ENCODE measurements at places on chromosomes 1 and 21. TPM values are rescaled to one million over a fixed set of nuclear protein-coding genes. Genes with fewer than 3 reads are reported as not detected.

Gene FUCA1
- polyA plus RNA-seq = 15.8 TPM

Gene CATSPER4
- polyA plus RNA-seq = not detected

Gene C1orf35
- polyA plus RNA-seq = 20.0 TPM

DNA sequence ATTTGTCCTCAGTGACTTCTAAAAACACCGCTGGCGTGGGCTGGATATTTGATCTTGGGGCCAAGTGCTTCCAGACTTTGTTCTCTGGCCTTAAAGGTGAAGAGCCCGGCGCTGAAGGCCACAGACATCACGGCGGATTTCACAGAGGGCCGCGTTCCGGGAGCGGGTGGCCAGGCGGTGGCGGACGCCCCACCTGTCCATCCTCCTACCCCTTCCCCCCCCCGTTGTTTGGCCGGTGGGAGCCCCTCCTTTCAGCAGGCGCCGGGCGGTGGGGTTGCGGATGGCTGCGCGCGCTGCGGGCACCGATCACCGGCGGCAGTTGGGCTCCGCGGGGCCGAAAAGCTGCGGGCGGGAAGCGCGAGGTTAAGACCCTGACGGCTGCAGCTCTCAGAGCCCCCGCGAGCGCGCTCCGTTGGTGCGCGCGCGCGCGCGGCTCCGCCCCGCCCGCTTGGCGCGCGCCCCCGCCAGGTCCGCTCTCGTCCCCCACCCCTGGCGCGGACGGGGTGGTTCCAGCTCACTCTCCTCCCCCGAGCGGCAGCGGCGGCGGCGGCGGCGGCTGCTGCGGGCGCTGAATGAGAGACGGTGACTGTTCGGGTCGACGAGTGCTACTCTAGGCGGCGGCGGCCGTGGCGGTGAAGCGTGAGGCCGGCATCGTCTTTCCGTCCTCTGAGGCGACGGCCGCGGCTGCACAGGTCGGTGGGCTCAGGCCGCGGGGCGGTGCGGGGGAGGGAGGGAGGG lies at the start of gene RALGPS2:
Gene RALGPS2 (plus strand): TSS at position 517 of the 738 bp plus-strand sequence. CDS start 51,521 bp downstream, outside the sequence.
- DNase-seq = peak; percentile 62

Gene ABCA4
- polyA plus RNA-seq = not detected

Gene DMRTA2
- polyA plus RNA-seq = not detected

Gene C1QTNF12
- polyA plus RNA-seq = 0.31 TPM

Gene CA6
- polyA plus RNA-seq = 0.35 TPM

DNA sequence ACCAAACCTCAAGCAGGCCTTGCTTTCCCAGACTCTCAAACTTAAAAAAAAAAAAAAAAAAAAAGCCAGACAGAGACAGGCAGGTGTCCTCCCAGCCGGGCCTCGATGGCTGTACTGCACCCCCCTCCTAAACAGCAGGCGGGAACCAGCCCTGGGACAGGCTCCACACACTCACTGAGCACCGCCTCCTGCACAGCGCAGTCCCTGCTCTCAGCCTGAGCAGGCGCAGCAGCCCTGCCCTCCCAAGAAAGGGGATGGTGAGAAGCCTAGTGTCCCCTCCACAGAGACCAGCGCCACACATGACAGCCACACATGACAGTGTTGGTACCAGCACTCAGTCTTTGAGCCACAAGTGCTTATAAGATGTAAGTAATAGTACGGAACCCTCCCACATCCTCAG lies 11.9 kb downstream of the MX2 start:
- no peak for DNase-seq

GRCh38 chr21:26751305-26751704 lies 93.9 kb downstream of the ADAMTS1 start:
- no peak for DNase-seq

DNA sequence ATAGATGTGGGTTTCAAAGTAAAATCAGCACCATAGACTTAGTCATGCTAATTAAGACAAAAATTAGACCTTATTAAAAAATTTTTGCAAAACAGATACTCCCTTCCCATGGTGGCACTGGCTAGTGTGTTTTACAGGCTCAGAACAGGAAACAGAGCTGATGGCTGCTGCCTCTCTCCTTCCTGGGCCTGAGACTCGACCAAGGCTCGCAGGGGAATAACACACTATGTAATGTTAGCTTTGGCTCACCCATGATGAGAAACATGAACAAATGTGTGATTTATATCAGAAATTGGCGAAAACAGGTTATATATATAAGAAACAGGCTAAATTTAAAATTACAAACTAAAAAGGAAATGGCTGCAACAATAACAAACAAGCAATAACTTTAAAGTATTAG lies 50.7 kb downstream of the ERG start:
- DNase-seq = no peak

DNA sequence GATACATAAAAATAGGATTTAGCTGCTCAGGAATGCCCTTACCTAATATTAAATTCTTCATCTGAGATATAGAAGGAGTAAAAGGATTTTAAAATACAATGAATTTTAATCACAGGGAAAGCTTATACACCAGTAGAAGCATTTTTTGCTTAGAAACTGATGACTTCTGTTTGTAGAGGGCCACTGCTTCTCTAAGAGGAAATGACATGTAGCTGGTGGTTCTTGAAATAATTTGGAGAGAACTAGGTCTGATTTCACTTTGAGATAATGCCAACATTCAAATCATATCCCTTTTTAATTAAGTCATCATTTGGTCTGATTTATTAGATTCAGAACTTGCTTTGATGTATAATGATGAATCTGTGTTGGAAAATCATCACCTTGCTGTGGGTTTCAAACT lies 166.6 kb upstream of the SGIP1 start:
- no peak for DNase-seq

Gene RABGGTB
- 13.6 TPM for polyA plus RNA-seq

GRCh38 chr1:16244650-16245285 lies 7.8 kb upstream of the CPLANE2 start:
- no peak for DNase-seq

Gene TBX19
- polyA plus RNA-seq = 2.5 TPM

Gene GLIS1
- not detected for polyA plus RNA-seq

- DNase-seq = no peak
Measured at GRCh38 chr1:178093951-178094738, at the start of gene RASAL2. TSS of gene RASAL2 (plus strand) at chr1:178094104. CDS start at chr1:178094493, 389 bp downstream.

GRCh38 chr1:64474665-64475439 lies 4.9 kb downstream of the CACHD1 start:
- DNase-seq = no peak

GRCh38 chr21:21046063-21046462 lies 47.9 kb downstream of the NCAM2 start:
- DNase-seq = no peak

DNA sequence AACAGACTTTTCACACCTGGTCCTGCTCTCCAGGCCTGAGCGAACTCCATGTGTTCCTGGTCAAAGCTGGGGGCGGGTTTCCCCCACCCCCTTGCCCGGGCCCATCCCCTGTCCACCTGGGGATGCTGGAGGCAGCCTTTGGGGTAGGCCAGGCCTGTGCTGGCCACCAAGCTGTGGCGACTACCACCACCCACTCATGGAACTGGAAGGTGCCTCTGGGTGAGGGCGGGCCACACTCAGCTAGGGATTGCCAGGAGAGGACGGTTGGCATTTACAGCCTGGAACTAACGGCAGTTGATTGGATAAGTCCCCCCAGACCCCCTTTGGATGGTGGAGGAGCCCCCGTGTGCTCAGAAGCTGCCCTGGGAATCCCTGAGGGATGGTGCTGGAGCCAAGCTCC lies 7.9 kb downstream of the S100B start:
- no peak for DNase-seq

DNA sequence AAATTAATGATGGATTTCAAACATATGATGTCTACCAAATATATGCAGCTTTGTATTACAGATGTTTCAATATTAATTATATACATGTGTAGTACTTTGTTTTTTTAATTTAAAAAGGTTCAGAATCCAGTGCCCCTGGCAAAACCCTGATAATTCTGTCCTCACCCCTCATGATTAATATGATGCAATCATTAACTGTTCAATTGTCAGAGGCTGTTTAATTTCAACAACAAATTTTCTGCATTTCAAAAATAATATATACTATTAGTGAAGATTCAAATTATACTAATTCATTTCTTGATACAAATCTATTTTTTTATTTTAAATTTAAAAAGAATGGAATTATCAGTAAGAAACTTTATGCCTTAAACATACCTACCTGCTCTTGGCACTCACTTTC lies 162.6 kb downstream of the HHIPL2 start:
- DNase-seq = no peak

DNA sequence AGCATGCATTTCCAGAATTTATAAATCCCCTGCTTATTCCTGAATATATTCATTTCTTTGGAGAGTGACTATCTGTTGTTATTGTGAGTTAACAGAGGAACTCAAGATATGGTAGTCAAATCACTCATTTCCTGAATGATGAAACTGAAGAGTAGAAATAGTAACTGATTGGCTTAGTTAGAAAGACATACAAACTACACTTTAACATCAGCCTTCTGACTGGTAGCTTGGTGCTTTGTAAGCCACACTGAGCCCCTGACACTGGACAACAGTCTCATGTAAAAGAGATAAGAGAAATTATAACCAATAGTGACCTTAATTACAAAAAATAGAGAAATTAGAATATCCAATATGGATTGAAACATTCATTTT lies 4.8 kb downstream of the GBP7 start:
- no peak for DNase-seq

Gene S100A2
- polyA plus RNA-seq = 1.7 TPM

DNA sequence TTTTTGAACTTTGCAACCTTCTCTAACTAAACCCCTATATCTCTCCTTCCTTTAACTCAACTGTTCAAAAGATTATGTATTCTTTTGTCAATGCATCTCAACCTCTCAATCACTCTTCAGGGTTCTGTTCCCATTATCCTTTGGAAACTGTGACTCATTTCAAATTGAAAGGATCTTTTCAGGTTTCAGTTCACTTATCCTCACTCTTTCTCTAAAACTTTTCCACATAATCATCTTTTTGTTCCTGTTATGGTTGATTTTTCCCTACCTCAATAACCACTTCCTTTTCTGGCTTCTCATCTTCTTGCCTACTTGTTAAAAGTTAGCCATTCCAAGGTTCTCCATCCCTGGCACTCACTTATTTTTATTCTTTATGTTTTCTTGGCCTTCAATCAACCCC lies 56.2 kb upstream of the NUF2 start:
- no peak for DNase-seq

DNA sequence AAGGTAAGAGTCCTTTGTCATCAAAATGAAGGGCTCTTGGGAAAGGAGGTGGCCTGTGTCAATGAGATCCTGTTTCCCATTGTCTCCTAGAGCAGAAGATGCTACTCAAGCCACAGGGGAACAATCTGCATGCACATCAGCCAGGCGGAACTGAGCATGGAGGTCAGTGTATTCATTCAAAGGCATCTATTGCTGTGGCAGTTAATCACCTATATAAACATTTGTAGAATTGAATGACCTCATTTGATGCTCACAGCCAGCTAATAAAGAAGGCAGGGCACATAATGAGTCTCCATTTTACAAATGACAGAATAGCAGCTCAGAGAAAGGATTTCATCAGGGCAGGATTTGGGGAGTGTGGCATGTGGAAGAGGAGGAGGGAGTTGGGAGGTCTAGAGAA lies 5.7 kb upstream of the FYB2 start:
- DNase-seq = no peak

Gene AADACL3
- polyA plus RNA-seq = not detected

GRCh38 chr1:119878171-119878570 lies 18.1 kb downstream of the ADAM30 start:
- no peak for DNase-seq

Gene NTMT2
- polyA plus RNA-seq = not detected

- DNase-seq = no peak
Measured at GRCh38 chr1:53111693-53112092, 30.7 kb downstream of the SLC1A7 start.

GRCh38 chr1:213250446-213250845 lies 199.4 kb downstream of the RPS6KC1 start:
- no peak for DNase-seq

Gene LCE2C
- polyA plus RNA-seq = not detected

DNA sequence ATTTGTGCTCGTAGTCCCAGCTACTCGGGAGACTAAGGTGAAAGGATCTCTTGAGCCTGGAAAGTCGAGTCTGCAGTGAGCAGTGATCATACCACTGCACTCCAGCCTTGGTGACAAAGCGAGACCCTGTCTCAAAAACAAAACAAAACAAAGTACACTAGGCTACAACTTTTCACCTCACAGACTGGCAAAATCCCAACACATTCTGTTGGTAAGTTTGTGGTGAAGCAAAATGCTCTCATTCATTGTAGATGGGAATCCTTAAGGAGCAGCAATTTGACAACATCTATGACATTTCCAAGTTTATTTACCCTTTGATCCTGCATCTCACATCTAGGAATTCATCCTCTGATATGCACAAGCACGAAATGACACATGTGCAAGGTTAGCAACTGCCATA lies 20.2 kb upstream of the SLC1A7 start:
- no peak for DNase-seq

- DNase-seq = no peak
Measured at GRCh38 chr1:153361480-153362109, 3.9 kb downstream of the S100A9 start.

GRCh38 chr1:173205146-173206051 lies 1.7 kb downstream of the TNFSF4 start:
- DNase-seq = peak; percentile 52

DNA sequence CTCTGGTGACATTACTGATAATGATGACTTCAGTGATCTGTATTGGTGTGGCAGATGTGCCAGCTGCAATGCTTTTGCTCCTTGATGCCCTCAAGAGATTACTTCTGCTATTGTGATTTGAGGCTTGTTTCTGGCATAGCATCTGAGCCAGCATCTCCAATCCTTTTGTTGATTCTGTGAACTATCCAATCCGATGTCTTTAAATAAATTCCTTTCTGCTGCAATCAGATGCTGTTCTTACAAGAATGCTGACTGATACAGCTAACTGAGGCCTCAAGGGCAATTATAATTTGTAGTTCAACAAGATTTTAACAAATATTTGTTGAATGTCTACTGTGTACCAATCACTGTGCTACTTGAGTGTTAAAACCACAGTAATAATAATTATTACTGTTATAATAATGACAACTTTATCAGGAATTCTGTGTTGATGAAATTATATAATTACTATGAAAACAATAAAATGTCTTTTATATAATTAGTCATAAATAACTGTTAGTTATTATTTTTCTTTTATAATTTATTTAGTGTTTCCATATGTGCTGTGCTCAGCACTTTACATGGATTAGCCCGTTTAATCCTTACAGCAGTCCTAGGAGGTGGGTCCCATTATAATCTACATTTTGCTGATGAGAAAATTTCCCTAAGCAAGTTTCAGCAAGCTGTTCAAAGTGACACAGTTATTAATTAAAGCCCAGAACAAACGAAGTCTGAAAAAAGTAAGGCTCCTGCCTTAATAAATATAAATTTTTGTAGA lies 308.2 kb downstream of the BRINP3 start:
- DNase-seq = no peak

- DNase-seq = no peak
Measured at GRCh38 chr1:236065509-236066005, 667 bp upstream of the NID1 start.

GRCh38 chr1:24901791-24902470 lies 28.1 kb downstream of the RUNX3 start:
- no peak for DNase-seq

GRCh38 chr1:212977781-212978645 lies 27.7 kb downstream of the VASH2 start:
- no peak for DNase-seq

DNA sequence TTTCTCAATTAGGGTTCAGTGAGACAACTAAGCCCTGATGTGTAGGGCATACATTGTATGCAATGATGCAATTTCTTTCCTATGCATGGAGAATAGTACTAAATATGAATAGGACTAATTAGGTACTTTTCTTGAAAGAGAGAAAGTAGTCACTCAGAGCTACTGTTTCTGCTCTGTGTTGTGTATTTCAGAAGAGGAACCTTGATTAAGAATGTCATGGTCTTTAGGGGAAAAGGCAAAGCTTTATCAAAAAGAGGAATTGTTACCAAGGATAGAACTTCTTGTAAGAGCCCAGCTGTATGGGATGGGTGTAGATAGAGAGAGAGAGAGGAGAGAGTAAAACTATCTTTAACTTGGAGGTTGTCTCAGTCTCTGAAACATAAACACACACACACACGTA lies 49.1 kb downstream of the HLX start:
- no peak for DNase-seq
